ENCODE measurements at places on chromosomes 4 and X.

GRCh38 chr4:23855912-23856605 is 33.8 kb downstream of the PPARGC1A start:
- no peak for DNase-seq

- no peak for DNase-seq
These were observed 23.8 kb downstream of the FLNA start for GRCh38 chrX:154350429-154351182.

GRCh38 chrX:10797466-10797865 is 177.1 kb upstream of the MID1 start:
- DNase-seq, result no peak

DNA sequence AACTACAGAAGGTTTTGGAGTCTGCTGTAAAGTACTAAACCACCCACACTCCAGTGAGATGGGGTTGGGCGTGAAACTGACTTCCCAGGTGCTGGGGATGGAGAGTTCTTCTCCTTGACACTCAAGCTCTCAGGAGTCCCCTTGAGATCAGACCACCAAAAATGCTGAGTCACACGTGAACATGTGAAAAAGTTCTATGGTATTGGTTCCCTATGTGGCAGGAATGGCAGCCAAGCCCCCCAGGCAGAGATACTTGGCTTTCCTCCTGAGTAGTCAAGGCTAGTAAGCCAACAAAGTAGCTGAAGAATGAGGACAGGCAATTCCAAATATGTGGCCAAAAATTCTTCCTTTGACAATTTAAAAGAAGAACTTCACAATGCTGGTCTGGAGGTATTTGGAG is 222.0 kb upstream of the ADAMTS3 start:
- no peak for DNase-seq

DNA sequence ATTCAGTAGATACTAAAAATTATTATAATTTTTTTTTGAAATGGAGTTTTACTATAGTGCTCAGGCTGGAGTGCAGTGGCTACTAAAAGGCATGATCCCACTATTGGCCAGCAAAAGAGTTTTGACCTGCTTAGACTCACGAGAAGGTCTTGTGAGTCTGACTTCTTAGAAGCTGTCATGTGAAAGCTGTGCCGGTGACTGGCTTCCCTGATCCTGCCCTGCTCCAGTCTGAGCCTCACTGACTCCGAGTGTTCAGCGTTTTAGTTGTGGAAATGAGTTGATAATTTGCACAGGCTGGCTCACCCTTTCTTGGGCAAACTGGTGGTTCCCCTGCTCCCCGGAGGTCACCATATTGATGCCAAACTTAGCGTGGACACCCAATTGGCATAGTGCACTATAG is 16.4 kb upstream of the CXCL8 start:
- DNase-seq, result no peak

- no peak for DNase-seq
These were observed 27.1 kb downstream of the RAPGEF2 start for GRCh38 chr4:159129814-159130550.

DNA sequence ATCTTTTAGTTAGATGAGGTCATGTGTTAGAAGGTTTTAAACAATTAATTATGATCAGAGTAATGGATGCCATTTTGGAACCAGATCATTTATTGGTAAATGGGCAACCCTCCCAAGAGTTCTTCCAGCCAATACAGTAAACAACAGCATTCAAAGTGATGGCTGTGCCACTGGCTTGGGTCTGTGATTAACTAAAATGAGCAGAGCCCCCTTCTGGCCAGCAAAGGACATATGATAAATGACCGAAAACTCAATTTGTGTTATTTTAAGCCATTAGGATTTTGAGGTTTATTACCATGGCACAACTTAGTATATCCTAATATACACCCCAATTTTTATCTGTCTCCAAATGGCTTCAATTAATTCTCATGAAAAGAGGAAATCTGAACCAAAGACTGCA is 90.8 kb upstream of the NPFFR2 start:
- DNase-seq, result no peak

- DNase-seq, result no peak
These were observed 26.5 kb upstream of the ANKRD50 start for GRCh38 chr4:124738994-124739393.

DNA sequence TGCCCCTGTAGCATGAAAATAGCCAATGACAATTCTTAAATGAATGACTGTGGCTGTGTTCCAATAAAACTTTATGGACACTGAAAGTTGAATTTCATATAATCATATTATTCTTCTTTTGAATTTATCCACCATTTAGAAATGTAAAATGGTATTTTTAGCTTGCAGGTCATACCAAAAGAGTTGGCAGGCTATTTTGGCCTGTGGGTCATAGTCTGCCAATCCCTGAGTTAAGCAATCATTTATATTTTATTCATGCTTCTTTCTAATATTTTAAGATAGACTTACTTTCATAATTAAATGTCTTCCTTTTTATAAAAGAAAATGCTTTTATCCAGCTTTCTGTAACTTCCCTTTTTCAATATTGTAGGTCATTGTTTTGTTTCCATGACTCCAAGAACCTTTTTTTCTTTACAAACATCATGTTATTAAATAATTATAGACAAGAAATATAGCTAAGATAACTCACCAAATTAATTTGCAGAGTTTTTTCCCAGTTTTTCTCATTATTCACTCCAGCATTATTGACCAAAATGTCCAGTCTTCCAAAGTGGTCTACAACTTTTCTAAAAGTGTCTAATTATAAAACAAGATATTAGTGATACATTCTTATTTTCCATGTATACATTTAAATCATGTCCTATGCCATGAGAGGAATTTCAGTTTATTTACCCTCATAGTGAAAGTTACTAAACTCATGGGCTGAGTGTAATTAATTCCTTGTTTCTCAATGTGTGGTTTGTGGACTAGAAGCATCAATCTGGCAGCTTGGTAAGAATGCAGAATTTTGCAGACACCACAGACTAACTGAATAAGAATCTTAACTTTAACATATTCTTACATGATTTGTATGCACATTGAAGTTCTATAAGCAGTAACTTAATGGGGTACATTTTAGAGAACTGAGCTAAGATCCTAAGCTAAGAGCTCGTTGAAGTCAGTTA is 4.5 kb downstream of the HPGD start:
- no peak for DNase-seq

DNA sequence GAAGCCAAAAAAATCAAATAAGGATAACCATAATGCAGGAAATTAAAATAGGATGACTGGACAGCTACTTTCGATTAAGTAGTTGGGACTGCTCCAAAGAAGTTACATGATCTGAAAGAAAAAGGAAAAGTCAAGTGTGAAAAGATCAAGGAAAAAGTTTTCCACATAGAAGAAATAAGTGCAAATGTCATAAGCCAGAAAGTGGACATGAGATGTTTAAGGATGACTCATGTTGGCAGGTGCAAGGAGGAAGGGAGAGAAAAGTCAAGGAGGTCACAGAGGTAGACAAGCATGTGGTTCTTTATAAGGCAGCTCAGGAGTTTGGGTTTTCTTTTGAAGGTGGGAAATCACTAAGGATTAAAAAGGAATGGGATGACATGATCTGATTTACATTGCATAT is 89.8 kb upstream of the GPRIN3 start:
- DNase-seq, result no peak

DNA sequence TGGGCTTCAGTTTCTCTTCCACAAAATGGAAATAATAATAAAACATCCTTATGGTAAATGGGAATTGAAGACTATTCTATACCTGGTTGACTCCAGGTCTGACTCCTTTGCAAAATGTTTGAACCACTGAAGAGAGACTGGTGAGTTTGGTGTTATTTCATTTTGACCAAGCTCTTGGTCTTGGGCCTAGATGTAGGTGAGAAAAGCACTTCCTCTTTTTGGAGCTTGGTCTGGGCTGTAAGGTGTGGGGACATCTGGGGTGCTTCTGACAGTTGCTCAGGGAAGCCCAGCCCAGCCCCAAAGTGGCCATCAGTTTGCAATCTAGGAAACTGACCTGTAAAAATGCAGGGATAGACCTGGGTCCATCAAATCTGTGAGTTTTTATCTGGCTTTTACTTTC is 26.8 kb upstream of the SOD3 start:
- no peak for DNase-seq

GRCh38 chrX:85107407-85107806 is 103.7 kb downstream of the APOOL start:
- no peak for DNase-seq

DNA sequence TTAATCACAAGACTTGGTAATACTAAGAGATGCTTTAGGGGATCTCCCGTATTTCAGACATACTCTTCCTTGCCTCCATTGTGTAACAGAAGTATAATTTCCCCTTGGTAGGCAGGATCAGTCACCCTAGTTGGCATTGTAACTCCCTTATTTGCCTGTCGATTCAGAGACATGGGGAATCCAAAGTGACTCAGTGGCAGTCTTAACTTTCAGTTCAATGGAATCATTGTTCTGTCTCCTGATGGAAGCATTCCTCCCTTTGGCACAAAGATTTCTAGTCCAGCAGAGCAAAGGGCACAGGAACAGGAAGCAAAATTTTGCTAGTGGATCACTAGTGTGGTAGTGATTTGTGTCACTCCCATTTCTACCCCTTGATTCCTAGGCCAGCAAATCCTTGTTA is 80.4 kb downstream of the DCUN1D4 start:
- DNase-seq, result no peak

GRCh38 chr4:52051213-52051614 is at the start of gene SPATA18:
Gene SPATA18 (plus strand): TSS chr4:52051304. CDS start chr4:52051705, 401 bp downstream.
- peak; percentile 68 for DNase-seq

DNA sequence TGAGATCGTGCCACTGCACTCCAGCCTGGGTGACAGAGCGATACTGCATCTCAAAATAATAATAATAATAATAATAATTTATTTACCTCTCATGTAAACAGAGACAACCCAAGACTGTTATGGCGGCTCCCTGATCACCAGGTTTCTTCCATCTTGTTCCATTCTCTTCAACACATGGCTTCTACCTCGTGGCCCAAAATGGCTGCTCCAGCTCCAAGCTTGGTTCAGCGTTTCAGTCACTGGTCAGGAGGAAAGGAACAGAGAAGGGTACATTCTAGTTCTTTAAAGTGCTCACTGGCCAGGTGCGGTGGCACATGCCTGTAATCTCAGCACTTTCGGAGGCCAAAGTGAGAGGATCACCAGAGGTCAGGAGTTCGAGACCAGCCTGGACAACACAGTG is 24.9 kb upstream of the CHRNA9 start:
- no peak for DNase-seq

GRCh38 chrX:8313844-8314243 is 142.8 kb upstream of the VCX2 start:
- no peak for DNase-seq

DNA sequence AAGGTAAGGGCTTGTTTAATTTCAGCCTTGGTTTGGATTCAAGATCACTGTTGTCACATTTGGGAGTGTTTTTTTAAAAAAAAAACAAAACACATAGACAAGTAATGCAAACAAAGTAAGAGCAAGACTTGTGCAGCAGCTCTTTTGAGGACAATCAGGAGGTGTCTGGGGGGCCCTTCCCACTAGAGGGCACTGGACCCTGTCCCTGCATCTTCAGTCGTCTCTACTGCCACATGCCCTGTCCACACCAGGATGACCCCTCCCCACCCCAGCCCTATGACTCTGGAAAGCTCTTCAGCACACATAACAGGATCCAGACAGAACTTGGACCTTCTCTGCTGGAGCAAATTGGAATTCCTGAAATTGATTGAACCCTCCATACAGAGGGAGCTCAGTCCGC is 71.0 kb downstream of the USP46 start:
- no peak for DNase-seq

DNA sequence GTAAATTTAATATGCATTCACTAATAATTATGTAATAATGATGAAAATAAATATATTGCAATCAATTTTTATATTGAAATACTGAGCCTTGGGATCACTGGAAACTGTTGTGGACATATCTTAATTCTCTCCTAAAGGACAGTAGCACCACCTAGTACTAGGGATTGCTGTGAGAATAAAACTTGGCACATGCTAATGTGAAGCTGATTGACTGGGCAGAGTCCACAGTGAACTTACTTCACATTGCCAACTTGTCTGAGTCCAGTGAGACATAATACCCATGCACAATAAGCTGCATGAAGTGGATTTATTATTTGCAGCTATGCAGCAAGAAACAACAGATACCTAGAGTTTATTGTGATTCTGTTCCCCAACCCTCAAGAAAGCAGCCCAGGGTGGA is 131.1 kb downstream of the GABRG1 start:
- DNase-seq, result no peak

DNA sequence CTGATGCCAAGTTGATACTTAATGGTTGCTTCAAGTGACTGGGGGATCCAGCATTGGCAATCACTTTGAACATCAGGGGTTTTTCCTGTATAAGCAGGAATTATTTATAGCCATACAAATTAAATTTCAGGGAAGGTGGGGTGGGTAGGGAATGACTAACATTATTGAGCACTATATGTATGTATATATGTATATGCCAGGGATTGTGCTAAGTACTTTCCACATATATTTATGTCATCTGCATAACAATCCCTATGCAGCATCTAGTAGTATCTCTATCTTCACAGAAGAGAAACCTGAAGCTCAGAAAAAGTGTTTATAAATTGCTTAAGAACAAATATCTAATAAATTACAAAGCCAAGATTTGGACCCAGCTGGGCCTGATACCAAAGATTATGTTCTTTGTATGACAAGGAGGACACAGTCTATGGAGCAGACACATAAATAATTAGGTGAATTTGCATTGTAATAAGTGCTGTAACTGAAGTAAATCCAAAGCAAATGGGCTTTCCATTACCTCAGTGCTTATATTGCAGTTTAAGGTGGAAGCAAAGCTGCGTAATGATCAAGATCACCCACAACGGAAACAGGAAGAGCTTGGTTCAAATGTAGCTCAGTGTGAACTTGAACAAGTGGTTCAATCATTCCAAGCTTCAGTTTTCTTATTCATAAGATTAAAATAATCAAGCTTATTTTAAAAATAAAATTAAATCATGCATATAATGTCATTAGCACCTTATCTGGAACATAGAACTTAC is 18.9 kb upstream of the RASGEF1B start:
- no peak for DNase-seq

- DNase-seq, result no peak
These were observed 127.6 kb upstream of the INTU start for GRCh38 chr4:127505203-127505602.

DNA sequence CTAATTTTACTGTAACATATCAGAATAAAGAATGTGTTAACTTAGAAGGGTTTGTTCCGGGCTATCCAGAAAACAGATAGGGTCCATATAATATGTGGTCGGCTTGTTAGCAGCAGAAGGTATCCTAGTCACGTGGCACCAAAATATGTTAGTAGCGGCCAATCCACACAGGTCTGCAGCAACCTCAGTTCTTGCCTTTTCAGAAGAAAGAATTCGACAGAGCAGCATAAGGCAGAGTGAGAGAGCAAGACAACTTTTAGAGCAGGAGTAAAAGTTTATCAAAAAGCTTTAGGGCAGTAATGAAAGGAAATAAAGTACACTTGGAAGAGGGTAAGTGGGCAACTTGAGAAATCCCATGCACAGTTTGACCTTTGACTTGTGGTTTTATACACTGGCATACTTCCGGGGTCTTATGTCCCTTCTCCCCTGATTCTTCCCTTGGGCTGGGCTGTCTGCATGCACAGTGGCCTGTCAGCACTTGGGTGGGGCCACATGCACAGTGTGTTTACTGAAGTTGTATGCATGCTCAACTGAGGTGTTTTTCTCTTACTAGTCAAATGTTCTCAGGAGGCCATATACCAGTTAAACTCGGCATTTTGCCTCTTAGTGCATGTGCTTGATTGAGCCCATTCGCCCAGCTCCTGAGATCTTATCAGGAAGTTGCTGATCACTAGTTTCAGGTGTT is 37.0 kb upstream of the ABCG2 start:
- no peak for DNase-seq

- DNase-seq, result no peak
These were observed 127.9 kb upstream of the PPP3CA start for GRCh38 chr4:101475246-101475645.
